ENCODE measurements at places on chromosomes 12 and 14.
A peak's percentile ranks its signal among the peaks of the same experiment; 100 is the strongest.

- no peak for DNase-seq
Observed at GRCh38 chr12:97639702-97640101, 177.1 kb downstream of the RMST start.

DNA sequence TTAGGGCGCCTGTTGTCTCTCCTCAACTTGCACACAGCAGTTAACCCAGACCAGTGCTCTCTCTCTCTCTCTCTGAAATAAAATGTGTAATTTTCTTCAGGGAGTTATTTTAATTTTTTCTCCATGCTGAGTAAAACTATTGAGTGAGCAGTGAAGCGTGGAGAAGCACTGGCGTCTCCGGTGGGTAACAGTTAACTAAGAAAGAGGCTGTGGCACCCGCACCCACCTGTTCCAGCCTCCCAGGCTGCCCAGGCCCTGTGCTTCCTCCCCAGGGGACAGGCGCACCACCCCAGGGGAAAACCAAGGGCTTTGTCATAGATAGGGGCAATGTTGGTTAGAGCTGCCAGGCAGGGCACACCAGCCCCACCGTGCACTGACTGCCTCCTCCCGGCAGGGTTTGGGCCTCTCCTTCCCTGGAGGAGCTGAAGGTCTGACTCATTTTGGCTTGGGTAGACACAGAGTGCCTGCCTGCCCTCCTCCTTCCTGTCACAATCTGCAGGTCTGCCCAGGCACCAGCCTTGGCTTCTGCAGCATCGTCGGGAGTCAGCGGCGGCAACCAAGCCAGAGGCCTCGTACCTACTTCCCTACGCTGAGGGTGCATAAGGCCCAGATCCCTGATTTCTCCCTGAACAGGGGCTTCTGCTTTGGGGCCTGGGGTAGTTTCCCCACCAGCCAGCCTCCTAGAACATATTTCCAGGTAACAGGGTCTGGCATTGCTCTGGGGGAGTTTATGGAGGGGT, 3.9 kb downstream of the HOXC5 start:
- DNase-seq: no peak

DNA sequence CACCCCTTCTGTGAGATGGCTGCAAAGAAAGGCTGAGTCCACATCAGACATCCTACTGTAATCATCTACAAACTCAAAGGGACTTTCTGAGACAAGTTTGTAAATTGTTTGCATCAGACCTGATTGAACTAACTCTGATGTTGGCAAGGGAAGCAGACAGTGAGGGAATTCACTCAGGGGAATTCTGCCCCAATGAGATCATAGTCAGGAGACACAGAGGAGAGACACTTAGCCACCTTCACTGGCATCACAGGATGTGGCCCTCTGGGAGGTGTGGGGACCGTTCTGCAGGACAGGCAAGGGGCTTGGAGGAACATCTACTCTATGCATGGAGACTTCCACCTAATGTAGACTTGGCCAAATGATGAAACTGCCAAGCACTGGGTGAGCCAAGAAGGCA, 70.7 kb upstream of the DDX11 start:
- no peak for DNase-seq

- DNase-seq: no peak
Observed at GRCh38 chr12:62760779-62761178, 174.2 kb downstream of the PPM1H start.

DNA sequence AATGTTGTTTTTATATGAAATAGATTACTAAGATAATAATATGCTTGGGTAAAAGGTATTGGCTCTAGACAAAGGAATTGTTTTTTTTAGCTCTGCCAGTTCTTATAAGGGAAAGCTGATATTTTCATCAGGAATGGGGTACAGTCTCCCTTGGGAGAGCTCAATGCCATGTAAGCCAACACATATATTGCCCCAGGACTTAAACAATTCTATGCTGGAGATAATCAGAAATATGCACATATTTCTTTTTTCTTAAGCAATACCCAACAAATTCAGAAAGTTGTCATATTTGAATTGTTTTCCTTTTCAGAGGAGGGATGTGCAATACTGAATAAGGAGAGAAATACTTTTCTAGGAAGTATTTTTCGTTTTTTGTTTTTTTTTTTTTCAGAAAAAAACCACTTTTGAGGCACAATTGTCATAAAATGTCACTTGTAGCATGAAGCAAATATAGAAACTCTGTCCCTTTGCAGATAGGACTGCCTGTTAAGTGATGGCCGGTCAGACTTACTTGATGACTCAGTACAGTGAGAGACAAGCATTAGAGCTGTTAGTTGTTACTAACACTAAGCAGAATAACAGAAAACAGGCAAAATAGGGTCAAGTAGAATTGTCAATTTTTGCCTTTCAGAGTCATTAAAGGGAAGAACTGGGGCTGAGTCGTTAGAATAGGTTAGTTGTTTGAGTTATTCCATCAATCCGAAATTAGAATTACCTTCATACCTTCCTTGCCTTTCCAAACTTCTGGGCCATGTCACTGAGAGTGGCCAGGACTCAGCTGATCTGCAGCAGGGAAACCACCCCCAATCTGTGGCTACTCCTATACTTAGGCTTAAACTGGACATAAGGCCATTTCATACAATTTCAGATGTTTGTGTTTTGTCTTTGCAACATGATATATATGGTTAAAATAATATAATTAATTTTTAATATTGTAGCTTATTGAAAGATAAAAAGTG, 168.1 kb downstream of the SLC38A4 start:
- no peak for DNase-seq

- no peak for DNase-seq
Observed at GRCh38 chr14:105012171-105012985, 8.5 kb downstream of the CDCA4 start.

- no peak for DNase-seq
Observed at GRCh38 chr12:4997939-4998338, 45.7 kb upstream of the KCNA5 start.

GRCh38 chr12:75155962-75156361, 53.7 kb downstream of the KCNC2 start:
- DNase-seq: no peak

- DNase-seq: peak; percentile 34
Observed at GRCh38 chr14:105019861-105020814, 745 bp downstream of the CDCA4 start.

DNA sequence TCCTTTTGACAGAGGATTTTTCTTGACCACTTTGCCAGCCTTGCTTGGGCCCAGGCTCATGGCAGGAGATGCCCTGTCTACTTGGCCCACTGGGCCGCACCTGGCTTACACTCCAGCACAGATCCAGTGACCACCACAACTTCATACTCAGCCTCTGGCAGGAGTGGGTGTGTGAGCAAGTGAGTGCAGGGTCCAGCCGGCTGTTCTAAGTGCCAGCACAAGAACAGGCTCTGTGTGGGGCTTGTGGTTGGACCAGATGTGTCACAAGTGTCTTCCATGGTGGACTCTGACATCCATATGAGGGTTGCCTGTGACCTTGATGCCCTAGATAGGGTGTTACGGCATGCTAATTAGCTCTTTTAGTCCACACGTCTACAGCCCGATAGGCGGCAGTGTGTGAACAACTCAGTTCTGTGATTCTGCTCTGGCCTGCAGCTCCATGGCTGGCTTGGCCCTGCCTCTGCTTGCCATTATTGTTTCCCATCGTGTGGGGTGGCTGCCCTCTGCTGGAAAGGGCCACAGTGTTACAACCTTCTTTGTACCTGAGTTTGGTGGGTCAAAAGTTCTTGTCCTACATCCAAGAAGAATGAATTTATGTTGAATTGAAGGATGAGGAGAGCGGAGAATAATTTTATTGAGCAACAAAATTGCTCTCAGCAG, 1089.1 kb downstream of the SLC6A15 start:
- peak; percentile 11 for DNase-seq

DNA sequence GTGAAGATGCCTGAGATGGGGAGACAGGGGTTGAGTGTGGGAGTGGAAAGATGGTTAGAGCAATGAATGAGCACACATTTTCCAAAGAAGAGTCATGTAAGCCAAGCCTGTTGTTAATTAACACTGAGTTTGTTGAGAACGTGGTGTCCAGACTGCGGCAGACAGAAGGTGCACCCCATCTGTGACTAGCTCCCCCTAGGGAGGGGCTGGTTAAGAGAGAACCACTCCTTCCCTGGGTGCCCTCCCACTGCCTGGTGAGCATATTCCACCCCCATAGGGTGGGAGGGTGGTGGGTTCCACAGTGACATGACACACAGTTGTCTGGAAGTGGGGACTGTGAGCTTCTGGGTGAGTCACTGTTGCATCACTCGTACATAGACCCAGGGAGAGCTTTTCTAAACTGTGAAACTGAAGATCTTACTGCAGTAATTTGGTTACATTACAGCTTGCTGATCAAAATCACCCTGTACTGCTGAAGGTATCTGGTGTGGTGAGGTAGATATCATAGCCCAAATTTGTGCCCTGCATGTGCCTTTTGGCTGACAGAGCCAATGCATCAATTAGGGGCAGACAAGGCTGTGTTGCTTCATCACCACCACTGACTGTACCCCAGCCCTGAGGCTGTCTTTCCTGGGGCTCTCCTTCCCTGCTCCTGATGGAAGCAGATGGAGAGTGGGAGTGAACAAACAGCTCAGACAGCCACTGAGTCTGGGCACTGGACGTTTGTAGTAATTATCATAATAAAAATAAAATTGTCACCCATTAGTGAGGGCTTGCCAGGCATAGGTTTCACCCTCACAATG, 150.9 kb downstream of the EMP1 start:
- peak; percentile 54 for DNase-seq

DNA sequence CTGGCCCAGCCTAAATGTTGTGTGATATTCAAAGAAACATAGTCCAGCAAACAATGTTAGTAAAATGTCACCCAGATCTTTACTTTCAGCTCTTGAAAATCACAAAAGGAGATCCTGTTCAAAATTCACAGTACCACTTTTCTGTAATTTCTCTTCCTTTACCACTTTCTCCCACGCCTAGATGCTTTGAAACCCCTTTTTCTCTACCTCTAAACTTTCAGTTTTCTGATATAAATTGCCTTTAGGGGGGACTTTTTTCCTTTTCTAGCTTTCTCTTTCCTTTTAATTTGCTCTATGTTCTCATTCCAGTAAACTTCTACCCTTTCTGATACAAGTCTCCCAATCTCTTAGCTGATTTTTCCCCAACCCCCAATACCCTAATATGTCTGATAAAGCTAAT, 101.8 kb downstream of the LMO3 start:
- DNase-seq: no peak

DNA sequence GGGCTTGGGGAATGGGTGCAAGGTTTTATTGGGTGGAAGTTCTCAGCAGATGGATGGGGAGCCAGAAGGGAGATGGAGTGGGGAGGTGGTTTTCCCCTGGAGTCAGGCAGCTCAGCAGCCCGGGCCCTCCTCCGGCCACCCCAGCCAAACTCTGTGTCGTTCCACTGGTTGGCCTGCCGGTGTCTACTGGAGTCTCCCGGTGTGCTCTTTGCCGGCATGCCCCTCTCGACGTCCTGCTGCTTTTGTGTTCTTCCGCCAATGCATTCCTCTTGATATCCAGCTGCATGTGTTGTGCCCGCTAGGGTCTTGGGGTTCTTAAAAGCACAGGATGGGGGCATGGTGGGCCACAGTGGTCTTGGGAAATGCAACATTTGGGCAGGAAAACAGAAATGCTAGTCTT, 72.8 kb downstream of the SEC23A start:
- DNase-seq: no peak

- DNase-seq: no peak
Observed at GRCh38 chr14:76968621-76969063, 59.9 kb downstream of the IRF2BPL start.

DNA sequence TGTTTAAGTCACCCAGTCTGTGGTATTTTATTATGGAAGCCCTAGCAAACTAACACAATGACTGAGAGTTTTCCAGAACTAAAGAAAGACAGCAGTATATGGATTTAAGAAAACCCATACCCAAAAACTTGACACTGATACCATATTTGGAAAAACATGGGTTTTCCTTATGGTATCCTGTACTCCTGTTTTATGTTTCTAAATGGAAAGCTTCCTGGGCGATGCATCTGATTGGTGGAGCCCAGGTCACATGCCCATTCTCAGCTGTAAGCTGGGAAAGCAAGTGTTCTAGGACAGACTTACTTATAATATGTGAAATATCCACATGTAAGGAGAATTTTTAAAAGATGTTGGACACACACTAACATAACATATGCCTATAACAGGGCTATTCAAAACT, 4.5 kb upstream of the RNASE4 start:
- DNase-seq: no peak

DNA sequence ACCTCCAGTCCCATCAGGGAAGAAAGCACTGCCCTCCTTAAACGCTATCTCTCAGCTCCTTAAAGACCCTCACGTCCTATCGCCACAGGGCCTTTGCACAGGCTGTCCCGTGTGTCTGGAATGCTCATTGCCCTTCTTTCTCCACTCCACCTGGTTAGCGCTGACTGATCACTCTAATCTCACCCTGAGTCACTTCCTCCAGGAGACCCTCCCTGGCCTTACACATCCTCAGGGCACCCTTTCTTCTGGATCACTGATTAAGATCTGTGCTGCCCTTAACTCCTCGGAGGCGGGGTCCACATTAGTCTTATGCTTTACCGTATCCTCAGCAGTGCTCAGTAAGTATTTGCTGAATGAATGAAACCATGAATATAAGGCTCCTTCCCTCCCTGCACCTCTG, 94.7 kb downstream of the SYNE3 start:
- no peak for DNase-seq

DNA sequence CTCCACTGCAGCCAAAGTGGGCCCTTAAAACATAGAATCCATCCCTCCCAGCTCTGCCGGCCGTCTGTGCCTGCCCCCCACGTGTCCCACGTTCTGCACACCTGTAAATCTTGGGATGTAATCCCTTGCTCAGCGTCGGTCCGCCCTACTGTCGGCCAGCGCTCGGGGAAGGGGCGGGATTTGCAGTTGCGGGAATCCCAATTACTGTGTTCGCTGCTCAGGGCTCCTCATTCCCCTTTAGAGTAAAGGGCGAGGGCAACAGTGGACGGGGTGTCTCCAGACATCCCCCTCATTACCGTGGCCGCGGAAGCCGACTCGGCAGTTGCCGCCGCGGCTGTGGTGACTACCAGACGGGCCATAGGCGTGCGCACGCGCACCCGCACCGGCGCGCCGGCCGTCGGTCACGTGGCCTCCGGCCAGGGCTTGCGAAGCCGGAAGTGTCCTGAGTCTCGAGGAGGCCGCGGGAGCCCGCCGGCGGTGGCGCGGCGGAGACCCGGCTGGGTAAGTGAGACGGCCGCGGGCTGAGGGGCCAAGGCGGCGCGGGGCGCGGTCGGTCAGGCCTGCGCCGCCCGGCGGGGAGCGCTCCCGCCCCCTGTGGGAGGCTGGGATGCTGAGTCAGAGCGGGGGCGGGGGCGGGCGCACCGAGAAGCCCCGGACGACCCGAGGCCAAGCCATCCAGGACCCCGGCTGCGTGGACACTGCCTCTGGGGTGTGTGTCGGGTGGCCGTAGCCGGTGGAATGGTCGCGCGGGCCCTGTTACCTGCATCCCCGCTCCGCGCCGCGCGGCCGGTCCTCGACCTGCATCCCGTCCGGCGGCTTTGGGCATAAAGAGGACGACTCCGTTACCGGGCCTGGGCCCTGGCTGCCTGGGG, at the start of gene TBK1:
Gene TBK1 (plus strand): TSS at position 434 of the 872 bp plus-strand sequence. CDS start 3,751 bp downstream, outside the sequence.
- peak; percentile 48 for DNase-seq

GRCh38 chr14:62734831-62735230, 310.4 kb downstream of the KCNH5 start:
- no peak for DNase-seq

GRCh38 chr12:30794020-30794419, 39.3 kb upstream of the CAPRIN2 start:
- no peak for DNase-seq

GRCh38 chr12:69689638-69690037, 9.5 kb downstream of the BEST3 start:
- no peak for DNase-seq

Data from stimulated activated CD4-positive, alpha-beta T cell treated with anti-CD3 and anti-CD28 coated beads, Interleukin-12 subunit alpha, Interleukin-12 subunit beta, amount 100 ng/mL, for 48 hours (primary cell).